ENCODE measurements at places on chromosomes 7 and 10.

GRCh38 chr7:47248797-47249196 is 333.1 kb downstream of the TNS3 start:
- DNase-seq = no peak

- no peak for DNase-seq
These were observed 1.3 kb downstream of the SEMA3D start for GRCh38 chr7:85185424-85186082.

DNA sequence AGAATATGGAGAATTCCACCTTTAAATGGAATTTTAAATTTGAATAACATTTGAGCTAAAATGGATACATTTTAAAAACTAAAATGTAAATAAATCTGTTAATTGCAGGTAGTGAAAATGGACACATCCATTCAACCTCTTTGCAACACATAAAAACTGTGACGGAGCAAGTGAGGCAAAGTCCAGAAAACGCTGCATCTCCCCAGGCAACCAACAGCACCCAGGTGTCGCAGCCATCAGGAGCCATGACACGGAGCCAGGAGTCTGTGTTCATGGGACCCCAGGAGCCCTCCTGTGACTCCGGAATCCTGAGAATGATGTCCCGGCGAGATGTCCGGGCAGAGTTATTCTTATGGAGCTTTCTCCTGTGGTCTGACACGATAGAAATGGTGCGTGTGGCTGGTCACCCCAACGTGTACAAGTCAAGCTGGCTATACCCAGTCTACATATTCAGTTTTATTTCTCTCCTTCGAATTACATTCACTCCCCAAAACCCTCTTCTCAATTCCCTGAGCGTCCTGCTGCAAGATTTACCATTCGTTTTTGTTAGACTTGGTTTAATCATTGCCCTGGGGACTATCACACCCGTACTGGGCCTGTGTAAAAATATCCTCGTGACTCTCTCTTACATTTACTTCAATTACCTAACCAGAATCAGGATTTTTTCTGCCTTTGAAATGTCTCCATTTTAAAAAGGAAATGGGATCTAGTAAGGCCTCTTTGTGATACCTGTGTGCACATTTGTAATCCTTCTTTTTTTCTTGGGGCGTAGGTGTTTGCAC is 13.1 kb upstream of the MRC1 start:
- DNase-seq = no peak

DNA sequence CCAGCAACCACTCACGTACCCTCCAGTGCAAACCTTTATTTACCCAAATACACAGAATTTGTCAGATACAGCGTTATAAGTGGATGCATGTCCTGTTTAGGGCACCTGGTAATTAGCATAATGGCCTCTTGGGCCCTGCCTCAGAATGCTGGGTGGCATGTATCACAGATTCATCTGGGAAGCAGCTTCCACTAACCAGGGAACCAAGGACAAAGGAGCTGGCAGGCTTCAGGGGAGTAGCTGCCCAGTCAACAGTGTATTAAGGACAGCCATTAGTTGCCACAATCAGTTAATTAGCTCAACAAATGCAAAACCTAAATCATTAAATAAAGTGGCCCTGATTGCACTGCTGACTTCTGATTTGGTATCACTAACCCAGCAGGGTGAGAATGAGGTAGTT is 105.7 kb downstream of the RAPGEF5 start:
- no peak for DNase-seq

DNA sequence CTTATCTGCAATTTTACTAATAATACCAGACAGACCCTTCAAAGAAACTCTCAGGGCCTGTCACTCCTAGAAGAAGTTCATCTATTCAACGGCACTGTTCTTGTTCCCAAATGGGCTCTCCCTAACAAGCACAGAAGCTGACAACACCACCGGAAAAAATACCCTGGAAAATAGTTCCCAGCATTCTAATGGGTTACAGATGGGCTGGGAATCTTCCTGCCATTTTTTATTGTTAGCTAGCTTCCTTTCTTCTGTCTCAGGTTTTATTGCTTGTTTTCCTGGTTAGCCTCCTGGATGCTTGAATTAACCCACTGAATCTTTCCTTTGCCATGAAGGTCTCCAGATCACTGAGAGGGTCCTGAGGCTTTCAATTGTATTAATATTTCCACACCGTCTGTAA is 689.8 kb upstream of the NRP1 start:
- no peak for DNase-seq

DNA sequence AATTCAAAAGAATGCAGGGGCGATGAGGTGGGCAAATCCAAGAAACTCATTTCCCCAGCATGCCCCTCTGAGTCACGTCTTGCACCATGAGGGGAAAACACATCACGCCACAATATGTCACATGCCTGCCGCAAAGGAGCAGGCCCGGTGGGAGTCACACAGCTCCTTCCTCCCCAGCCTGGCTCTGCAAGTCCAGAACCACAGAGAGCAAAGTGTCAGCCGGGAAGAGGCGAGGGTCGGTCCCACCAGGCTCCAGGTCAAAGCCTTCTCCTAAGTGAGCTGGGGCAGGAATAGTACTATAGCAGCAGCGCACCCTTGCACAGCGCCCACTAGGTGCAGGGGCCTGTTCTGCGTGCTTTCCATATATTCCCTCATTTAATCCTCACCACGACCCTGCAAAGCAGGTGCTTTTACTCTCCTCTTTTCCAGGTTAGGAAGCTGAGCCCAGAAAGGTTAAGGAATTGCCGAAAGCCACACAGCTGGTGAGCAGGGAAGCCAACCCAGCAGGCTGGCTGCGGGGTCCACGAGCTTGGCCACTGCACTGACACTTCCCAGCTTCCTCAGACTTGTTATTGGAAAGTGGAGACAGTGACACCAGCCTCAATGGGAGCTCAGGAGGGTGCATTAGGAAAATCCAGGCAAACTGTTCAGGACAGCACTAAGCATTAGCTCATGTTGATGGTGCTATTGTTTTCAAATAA is 94.0 kb upstream of the ZMIZ1 start:
- DNase-seq = peak; percentile 57

GRCh38 chr10:124983321-124983720 is 41.4 kb downstream of the ZRANB1 start:
- DNase-seq = no peak

DNA sequence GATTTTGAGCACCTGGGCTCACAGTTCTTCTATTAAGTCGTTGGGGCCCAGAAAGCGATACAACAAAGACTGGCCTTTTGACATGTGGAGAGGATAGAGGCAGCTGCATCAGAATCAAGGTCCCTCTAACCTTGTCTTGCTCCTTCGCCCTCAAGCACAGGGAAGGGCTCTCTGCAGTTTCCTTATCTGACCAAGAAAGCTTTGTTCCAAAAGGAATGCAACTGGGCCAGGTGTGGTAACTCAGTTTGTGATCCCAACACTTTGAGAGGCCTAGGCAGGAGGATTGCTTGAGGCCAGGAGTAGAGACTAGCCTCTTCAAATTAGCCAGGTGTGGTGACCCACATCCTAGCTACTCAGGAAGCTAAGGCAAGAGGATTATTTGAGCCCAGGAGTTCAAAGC is 32.2 kb downstream of the SVOPL start:
- no peak for DNase-seq

GRCh38 chr7:91668217-91668616 is 212.3 kb downstream of the MTERF1 start:
- DNase-seq = no peak

DNA sequence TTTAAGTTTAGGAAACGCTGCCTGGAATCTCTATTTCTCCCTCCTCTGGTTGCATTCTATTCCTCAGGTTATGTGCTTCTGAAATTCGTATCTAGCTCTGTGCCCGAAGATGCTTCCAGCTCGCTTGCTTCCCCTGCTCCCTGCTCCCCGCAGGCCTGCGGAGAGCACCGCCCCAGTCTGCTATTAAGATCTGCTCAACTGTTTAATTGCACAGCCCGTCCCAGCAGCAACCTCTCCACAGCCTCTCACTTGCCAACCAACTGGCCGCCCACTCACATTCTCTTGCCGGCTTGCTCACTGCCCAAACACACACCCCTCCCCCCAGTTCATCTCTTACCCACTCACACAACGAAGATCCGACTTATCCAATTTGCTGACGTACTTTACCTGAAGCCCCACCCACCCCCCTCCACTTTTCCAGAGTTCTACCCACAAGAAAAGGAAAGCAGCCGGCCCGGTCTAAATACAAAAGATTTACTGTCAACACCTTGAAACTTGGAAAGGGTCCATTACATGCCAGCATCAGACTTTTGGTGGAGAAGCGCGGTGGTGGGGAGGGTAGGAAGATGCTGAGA is 167.3 kb upstream of the KLF14 start:
- DNase-seq = no peak

All from activated CD4-positive, alpha-beta T cell treated with anti-CD3 and anti-CD28 coated beads, Interleukin-2, amount 50 U/mL, for 4 hours (primary cell).